NCI-H2029 treated with DMSO at 0.1 percent for 48 hours (cell line): ENCODE measurements at places on chromosomes 1 and 21.

- DNase-seq, result no peak
These were observed 147.9 kb downstream of the GREM2 start for GRCh38 chr1:240464099-240464498.

- DNase-seq, result no peak
These were observed 23.5 kb downstream of the ADARB1 start for GRCh38 chr21:45097827-45098387.

- DNase-seq, result no peak
These were observed 33.9 kb upstream of the CSF1 start for GRCh38 chr1:109876617-109877316.

- no peak for DNase-seq
These were observed 36.6 kb downstream of the SLAMF6 start for GRCh38 chr1:160486453-160486852.
